ENCODE measurements at places on chromosomes 1 and 21. TPM values are rescaled to one million over a fixed set of nuclear protein-coding genes. Genes with fewer than 3 reads are reported as not detected.

DNA sequence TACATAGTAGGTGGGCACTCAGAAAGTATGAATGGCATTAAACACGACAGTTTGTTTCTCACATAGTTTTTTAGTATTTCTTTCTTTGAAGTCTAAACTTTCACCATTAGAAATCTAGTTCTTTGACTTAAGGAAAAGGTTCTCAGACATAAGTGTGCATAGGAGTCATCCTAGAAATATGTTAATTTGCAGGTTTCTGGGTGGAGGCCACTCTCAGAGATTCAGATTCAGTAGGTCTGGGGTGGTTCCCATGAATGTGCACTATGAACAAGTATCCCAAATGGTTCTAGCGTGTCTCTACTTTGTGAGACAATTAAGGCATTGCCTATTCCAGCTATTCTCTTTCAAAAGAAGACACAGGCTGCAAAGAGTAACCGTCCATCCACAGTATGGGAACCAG, 119.3 kb downstream of the NGF start:
- DNase-seq = no peak

The CYYR1 gene
- not detected for total RNA-seq

The ABCG1 gene
- total RNA-seq = not detected

The AMY1B gene
- not detected for total RNA-seq
